ENCODE measurements at places on chromosomes 16 and 17.
A peak's percentile ranks its signal among the peaks of the same experiment; 100 is the strongest.

GRCh38 chr16:20781697-20782096, 17.9 kb downstream of the ACSM3 start:
- DNase-seq = no peak

DNA sequence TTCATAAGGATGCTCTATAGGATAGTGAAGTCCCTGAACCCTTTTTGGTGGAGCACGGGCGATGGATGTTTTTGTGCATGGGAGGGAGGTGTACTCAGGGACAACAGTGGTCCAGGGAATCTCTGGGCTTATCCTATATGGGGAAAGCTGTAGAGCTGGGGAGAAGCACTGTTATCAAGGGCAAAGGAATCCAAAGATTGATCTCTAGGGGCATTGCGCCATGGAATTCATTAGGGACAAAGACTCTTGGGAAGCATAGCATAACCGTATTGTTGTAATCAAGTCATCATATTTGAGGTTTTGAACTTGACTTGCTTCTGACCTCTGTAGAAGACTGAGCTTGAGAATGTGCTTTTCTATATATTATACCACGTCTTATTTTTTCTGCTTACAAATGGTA, 172.9 kb upstream of the ZFHX3 start:
- DNase-seq = no peak

DNA sequence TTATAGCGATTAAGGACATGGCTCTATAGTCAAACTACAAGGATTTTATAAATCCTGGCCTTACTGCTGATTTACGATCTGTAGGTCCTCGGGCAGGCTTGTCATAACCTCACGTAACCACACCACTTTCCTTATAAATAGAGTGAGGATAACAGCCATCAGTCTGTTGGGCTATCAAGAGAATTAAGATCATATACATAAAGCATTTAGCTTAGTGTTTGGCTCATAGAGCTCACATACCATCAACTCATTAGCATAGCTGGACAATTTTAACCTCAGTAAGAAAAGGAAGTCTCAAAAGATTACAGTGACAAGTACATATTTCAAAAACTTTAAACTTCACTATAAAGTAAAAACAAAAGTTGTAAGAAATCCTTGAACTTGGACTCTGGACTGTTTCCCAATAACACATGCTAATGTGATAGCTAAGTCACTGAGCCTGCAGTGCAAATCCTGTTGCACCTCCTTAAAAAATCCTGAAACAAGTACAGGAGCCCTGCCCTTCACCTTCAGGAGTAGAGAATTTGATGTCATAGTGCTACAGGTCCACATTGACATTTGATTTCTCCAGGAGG, 20.8 kb upstream of the CLEC3A start:
- no peak for DNase-seq

DNA sequence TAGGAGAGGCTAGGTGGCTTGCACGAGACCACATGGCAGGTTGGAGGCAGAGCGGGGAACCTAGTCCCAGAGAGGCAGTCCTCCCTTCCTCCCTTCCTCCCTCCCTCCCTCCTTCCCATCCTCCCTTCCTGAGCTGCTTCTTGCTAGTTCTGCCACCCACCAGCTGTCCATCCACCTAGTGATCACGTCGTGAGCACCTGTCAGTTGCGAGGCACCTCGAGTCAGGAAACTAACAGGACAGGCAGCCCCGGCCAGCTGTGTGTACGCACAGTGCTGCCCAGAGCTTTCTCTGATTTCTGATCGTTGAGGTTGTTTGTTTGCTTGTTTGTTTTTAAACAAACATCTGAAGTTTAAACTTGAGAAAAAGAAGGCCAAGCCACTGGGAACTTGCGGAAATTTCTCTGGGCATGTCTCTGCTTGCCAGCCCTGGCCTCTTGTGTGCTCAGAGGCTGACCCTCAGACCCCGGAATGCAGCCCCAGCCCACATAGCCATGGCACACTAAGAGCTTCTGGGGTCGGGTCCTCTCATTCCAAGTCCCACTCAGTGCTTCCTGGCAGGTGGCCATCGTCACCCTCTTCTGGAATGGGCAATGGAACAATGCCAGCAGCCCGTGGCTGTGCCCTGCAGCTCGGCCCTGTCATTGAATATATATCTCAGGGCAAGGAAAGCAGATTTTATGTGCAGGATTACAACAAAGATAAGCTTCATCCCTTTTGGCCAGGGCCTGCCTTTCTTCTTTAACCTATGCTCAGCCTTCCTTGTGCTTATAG, 174.0 kb downstream of the KATNIP start:
- DNase-seq = no peak

DNA sequence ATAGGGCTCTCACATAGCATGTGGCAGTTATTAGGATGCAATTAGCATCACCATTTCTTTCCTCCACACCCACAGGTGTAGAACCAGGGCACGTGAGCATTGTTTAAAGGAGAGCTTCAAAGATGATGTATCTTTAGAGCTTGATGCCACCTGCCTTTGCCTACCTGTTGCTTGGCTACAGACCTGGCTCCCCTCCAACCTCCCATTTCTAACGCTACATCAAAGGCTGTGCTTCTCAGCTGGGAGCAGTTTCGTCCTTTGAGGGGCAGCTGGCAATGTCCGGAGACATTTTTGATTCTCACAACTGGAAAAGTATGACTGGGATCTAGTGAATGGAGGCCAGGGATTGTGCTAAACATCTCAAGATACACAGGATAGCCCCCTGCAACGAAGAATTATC, 78.5 kb upstream of the CLEC3A start:
- DNase-seq = no peak

DNA sequence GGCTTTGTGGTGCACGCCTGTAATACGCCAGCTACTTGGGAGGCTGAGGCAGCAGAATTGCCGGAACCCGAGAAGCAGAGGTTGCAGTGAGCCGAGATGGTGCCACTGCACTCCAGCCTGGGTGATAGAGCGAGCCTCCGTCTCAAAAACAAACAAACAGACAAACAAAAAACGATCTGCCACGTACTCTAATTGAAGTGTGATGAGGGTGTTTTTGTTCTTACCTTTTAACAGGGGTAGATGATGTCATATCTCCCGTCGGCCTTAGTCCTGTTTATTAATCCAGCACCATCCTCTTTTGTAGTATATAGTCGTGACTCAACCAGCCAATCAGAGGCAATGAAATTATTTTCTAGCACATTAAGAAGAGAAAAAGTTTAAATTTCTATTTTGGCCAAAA, 58.5 kb downstream of the IQCK start:
- DNase-seq = no peak

GRCh38 chr17:48490451-48490892, 40.3 kb downstream of the HOXB1 start:
- DNase-seq = no peak

GRCh38 chr16:79863128-79864031, 262.8 kb upstream of the MAF start:
- DNase-seq = no peak

DNA sequence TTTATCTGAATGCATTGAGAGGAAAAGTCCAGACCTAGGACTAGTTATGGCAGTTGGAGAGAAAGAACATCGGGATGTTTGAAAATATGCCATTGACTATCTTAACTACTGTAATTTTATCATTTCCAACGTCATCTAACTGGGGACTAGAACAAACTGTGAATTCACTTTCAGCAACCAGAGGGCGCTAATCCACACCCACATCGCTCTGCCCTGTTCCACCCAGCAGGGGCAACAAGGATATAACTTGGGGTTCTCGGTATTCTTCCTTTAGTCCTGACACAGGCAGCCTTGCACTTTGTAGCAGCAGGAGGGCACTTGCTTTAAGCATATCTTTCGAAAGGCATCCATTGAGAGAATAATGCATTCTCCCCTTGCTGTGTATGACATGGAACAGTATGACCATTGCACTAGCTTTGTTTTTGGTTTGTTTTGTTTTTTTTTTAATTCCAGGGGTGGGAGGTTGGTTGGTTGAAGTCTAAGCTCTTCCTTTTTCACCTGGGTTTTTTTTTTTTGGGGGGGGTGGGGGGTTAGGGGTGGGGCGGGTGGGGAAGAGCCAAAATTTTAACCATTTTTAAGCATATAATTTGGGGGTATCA, 31.5 kb downstream of the SIAH1 start:
- peak; percentile 53 for DNase-seq

DNA sequence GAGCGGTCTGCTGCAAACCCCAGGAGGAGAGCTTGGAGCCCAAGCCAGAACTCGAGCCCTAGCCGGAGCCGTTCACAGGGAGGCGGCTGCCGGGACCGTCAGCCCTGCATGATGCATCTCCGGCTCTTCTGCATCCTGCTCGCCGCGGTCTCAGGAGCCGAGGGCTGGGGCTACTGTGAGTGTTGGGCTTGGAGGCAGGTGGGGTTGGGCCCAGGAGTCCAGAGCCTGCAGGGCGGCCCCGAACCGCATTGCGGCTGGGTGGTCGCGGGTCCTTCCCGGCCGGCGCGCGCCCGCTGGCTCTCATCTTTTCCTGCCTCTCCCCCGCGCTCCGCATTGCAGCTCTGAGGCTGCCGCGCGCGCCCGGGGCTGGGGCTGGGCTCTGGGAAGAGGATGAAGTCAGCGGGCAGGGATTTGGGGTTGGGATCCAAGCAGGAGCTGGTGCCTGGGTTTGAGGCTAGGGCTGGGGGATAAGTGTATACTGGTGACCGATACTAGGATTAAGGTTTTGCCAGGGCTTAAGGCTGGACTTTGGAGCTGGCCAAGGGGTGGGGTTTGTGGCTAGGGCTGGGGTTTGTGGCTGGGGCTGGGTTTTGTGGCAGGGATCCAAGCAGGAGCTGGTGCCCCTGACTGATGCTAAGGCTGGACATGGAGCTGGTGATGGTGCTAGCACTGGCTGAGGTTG, 532 bp downstream of the CNTNAP1 start:
- DNase-seq = no peak

- no peak for DNase-seq
Measured at GRCh38 chr17:51319186-51319585, 58.8 kb downstream of the UTP18 start.

DNA sequence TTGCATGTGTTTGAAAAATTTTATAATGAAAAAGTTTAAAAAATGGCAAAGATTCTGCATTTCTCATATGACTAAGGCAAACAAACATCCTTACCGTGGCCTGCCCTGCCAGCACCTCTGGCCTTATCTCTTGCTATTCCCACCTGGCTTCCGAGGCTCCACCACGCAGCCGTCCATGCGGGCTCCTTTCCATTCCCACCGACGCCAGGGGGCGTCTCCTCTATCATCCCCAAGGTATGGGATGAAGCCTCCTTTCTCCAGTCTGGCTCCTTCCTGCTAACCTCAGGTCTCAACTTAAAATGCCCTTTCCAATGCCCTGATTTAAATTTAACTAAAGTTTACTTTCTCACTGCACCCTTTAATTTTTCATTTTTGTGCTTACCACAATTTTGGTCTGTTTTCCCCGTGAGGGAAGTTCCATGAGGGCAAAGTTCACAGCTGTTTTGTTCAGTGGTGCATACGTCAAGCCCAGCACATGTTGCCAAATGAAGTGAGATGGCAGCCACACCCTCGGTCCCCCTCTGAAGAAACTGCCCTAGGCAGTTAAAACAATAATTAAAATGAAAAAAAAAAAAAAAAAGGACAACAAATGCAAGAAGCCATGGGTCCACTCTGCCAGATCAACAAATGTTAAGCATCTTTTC, 13.3 kb upstream of the SDK2 start:
- DNase-seq = no peak

DNA sequence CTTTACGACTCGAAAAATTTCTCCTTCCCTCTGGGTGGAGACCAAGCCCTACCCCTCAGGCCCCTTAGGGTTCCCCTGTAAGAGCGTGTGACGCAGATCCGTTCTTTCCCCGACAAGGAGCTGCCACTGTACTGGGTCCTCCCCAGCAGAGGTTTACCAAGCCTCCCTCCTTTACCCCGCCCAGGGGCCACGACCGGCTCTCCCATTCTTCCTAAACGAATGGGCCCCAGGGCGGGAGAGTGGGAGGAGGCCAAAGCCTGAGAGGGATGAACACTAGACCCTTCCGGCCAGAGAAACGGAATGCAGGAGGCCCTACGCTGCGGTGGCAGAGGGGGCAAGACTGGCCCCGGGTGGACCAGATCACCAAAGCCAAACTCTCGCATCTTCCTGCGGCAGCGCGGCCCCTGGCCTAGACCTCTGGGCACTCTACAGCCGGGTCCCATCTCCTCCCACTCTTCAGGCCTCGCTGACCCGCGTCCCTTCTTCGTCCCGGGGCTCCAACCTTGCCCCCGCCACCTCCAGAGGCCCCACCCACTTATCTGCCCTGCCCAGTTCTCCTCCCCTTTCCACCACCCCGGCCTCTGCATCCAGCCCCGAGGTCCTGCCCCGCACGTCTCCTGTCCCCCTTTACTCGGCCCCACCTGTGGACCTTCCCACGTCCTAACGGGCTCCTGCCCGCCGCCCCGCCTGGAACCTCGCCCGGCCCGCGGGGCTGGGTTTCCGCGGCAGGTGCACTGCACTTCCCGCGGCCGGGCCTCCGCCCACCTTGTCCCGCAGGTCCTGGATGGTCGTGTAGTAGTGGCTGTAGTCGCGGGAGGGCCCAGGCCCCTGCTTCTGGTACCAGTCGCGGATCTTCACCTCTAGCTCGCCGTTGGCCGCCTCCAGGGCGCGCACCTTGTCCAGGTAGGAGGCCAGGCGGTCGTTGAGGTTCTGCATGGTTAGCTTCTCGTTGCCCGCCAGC, 765 bp downstream of the KRT19 start:
- no peak for DNase-seq

GRCh38 chr17:78599419-78599818, 22.2 kb upstream of the DNAH17 start:
- no peak for DNase-seq

- no peak for DNase-seq
Measured at GRCh38 chr16:19210280-19210924, 42.4 kb downstream of the SYT17 start.

GRCh38 chr17:52027620-52028295, 130.8 kb downstream of the CA10 start:
- DNase-seq = no peak

DNA sequence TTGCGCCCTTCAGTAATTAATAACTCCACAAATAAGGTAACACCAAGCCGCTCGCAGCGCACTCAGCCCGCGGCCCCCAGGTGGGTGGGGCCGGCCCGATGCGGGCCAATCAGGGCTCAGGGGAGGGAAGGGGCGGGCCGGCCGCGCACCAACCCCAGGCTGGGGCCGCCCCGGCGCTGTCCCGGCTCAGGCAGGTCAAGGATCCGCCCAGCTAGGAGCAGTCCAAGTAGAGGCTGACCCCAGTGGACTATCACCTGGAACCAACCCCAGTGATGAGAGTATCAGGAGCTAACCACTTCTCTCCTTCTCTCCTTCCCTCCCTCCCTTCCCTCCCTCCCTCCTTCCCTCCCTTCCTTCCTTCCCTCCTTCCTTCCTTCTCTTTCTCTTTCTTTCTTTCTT, 110.8 kb downstream of the C16orf78 start:
- DNase-seq = no peak

DNA sequence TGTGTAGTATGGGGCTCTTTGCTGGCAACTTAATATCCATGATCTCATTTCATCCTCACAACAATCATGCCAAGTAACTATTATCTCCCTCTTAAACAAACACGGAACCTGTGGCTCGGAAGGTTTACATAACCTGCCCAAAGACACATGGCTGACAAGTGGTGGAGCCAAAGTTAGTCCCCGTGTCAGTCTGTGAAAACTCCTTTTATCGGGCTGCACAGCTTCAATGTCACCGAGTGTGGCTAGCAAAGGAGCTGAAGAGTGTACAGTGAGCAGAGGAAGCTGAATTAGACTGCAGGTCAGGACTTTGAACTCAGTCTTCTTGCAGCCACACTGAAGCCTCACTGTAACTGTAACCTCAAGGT, 80.3 kb downstream of the PARN start:
- no peak for DNase-seq

- no peak for DNase-seq
Measured at GRCh38 chr16:52376676-52377280, 170.2 kb downstream of the TOX3 start.

GRCh38 chr17:16215965-16216316, 607 bp upstream of the NCOR1 start:
- DNase-seq = no peak

GRCh38 chr17:33966410-33967059, 288.6 kb upstream of the CCL2 start:
- DNase-seq = no peak
